Inflammatory macrophage treated with lipopolysaccharide for 1 hour (primary cell): ENCODE measurements at places on chromosomes 1 and 21.

DNA sequence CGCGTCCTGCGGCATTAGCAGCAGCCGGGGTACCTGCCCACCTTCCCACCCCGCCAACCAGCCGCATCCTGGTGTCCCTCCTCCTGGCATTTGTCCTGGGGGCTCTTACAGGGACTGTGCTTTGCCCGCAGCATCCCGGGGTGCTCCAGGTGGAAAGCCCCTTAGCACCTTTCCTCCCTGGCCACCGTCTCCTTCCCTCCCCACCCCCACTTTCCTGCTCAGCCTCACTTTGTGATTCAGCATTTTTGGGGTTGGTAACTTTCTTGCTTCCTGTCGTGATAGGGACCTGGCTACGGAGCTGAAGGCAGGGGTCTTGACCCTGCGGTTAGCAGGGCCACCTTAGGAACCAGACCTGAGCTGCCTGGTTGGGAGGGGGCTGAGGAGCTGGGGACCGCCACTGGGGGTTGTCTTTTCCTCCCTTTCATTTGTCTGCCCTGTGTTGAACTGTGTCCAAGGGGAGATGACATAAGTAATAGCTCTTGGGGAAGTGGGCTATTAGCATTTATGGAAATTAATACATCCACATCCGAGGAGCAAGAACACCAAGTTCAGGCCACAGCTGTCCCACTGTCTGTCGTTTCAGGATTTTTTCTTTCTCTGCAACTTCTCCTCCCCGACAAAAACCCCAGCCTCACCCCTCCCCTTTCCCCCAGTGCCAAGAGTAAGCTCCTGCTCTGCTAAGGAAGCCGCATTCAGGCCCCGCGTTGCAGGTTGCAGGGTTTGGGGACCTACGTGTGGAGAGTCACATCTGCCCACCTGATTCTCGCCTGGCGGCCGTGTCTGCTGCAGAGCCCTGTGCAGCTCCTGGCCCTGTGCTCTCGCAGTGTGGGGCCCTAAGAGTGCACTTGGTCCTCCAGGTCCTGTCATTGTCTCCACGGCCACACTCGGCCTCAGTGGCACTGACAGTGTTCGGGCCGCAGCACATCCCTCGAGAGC lies 1.6 kb upstream of the NPHP4 start:
- no peak for DNase-seq

DNA sequence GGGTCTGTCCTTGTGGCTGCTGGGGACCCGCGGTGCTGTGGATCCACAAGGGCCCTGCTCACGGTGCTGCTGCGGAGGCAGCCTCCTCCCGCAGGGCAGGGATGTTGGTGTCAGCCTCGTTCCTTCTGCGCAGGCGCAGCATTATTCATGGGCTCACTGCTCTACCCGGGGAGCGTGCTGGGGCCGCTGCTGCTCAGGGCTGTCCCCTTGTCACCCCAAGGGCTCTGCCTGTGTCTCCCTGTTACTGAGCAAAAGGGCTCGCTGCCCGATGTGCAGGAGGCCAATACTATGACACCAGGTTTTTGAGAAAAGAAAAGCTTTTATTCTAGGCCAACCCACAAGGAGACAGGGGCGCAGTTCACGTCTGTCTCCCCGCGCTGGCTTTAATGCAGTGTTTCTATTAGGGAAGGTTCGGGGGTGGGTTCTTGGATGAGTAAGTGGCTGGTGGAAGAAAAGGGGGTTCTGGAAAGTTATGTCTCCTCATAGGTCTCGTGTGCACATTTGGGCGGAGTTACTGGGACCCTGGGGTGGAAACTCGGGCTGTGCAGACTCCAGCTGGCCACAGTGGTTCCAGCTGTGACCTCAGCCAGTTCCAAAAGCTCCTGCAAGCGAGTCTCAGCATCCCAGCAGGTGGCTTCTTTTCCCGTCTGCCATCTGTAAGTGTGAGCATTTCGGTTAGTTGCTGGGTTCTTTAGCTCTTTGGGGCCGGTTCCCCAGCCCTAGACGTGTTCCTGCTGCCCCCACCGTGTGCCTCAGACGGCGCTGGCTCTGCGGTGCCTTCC lies 40.8 kb upstream of the LRRC3 start:
- DNase-seq = no peak

DNA sequence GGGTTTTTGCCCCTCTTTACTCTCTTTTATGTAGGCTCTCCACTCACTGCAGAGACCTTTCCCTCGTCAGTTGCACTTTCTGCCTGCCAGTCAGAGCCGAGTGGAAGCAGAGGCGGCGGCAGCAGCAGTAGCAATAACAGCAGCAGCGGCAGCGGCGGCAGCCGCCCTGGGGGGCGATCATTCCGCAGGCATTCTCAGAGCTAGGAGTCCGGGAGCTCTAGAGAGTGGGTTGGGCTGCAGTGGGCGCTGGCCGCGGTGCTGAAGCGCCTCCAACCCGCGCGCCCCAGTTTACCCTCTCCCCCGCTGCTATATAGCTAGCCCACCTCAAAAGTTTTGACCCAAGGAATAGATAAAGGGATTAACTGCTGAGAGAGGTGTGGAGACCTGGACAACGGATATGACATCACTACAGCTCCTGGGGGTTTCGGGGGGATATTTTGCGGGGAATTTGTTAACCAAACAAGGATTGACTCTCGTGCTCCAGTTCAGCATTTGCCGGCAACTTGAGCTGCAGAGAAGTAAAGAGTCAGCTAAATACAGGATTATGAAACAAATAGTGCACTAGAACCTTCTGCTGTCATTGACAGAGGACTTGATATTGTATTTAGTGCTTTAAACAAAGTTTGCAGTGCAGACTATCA lies at the start of gene OLFM3:
Gene OLFM3, minus strand, starts transcription at position 102 of the 641 bp plus-strand sequence.
- no peak for DNase-seq

DNA sequence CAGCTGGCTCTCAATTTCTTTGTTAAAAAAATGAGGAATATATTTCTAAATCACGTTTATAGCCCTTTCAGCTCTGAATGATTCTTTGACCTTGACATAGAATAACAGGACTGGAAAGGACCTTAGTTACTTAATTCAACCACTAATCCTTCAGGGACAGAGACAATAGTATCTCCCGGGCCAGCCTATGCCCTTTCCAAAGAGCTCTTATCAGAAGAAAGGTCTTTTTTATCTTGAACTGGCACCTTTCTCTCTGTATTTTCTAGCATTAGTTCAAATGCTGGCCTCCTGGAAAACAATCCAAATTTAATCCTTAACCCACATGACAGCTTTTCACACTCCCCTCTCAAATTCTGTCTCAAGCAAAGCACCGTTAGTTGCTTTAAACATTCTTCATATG lies 44.8 kb upstream of the FBXO28 start:
- DNase-seq = no peak

- DNase-seq = no peak
Measured at GRCh38 chr21:45374826-45375455, 30.0 kb upstream of the COL18A1 start.

DNA sequence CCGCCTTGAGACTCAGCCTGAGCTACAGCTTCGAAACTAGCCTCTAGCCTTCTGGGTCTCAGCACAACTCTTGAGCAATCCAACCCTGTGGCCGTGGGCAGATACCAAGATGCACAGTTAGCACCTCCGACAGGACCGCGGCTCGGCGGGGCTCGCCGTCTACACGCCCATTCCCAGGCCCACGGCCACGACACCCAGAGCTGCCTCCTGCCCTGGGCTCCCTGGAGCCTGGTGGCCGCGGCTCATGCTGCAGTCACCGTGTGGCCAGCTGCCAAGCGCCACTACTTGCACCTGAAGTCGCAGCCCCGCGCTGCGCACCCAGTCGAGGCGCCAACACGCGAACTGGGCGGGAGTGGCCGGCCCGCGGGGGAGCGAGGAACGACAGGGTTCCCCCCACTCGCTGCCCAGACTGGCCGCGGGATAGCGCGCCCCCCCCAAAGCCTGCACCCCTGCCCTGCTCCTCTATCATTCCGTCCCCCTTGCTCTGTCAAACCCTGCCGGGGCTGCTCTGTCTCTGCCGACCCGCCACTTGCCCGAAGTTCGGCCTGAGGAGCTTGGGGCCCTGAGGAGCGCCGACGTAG lies 729 bp upstream of the CDCA8 start:
- peak; percentile 18 for DNase-seq

GRCh38 chr1:58854576-58854975 lies 70.7 kb upstream of the JUN start:
- DNase-seq = peak; percentile 55

GRCh38 chr1:37995751-37996345 lies 6.0 kb upstream of the SF3A3 start:
- no peak for DNase-seq

- DNase-seq = no peak
Measured at GRCh38 chr1:22526098-22526497, 37.2 kb upstream of the EPHA8 start.

- DNase-seq = no peak
Measured at GRCh38 chr1:90936061-90936460, 85.8 kb downstream of the ZNF644 start.

GRCh38 chr1:54859700-54860391 lies 27.1 kb downstream of the DHCR24 start:
- no peak for DNase-seq

GRCh38 chr1:102531036-102531435 lies 534.3 kb upstream of the OLFM3 start:
- DNase-seq = no peak

DNA sequence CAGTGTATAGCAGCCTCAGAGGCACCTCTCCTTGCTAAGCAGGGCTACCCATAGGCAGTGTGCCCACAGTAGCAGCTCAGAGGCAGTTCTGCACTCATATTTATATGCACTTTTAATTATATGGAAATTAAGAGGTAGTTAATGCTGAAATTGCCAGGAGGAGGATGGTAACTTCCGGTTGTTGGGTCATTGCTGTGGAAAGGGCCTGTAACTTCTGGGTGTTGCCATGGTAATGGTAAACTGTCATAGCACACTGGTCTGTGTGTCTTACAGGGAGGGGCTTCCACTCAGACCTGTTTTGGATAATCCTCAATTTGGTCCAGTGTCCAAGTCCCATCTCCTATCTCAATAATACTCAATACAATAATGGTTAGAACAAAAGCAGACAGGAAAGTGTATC lies 7.6 kb downstream of the CFH start:
- DNase-seq = no peak

- DNase-seq = no peak
Measured at GRCh38 chr1:8458607-8459006, 140.7 kb downstream of the SLC45A1 start.

DNA sequence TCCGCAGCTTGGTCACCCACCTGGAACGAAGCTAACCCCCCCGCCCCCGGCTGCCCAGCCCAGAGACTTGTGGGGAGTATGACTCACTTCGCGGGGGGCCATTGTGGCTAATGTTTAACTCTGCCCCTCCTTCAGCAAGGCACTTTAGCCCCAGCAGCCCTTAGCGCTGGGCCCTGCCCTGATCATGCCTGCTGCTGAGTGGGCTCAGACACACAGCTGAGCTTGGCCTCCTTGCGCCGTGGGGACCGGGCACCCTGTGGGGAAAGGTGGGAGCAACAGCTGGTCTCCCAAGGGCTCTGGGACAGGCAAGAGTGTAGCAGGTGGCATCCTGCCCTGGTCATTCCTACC lies 6.3 kb upstream of the LAD1 start:
- no peak for DNase-seq

DNA sequence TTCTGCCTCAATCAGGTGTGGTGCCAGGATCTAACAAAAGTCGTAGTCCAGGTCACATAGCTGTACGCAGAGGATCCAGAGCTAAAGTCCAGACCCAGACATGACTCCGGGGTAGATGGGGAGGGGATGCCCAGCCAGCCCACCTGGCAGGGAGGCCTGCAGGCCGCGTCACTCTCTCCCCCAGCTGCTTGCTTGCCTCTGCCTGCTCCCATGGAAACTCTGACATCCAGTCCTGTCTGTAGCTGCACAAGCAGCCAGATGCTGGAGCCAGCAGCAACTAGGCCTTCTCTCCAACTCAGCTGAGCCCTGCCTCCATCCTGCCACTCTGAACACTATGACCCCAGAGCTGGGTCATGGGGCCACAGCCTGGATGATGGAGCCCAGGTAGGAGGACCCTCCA lies 8.1 kb downstream of the COL8A2 start:
- no peak for DNase-seq

DNA sequence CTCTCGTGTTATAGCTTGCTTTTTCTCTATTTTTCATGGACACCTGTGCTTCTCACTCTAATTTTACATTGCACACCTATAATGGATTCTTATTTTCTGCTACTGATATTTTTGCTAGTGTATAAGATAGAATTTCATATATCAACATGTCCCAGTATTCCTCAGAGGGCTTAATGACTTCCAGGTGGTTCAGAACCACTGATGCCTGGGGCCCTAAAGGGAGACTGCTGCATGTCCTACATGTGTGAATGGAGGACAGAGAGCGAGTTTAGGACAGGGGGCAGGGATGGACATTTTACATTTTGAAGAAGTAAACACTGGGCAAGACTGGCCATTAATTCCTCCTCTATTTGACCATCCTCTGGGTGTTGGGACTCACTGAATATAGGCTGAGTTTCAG lies 100.6 kb downstream of the DISC1 start:
- DNase-seq = no peak

DNA sequence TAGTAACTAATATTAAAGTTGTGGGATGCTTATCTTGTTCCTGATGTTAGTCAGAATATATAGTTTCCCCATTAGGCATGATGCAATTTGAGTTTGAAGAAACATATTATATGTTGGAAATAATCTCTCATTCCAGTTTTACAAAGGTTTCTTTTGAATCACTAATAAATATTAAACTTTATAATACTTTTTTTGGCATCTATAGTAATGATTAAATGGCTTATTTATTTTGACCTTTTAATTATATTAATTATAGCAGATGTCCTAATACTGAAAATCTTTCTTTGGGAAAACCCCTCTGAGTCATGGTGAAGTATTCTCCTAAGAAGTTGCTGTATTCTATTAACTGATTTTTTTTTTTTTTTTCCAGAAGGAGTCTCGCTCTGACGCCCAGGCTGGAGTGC lies 28.5 kb upstream of the PTGS2 start:
- peak; percentile 61 for DNase-seq

GRCh38 chr1:22127248-22127647 lies 15.6 kb downstream of the WNT4 start:
- no peak for DNase-seq

GRCh38 chr1:117001254-117001927 lies at the start of gene CD101:
Gene CD101 (plus strand): TSS chr1:117001760. CDS start chr1:117001818, 58 bp downstream.
- DNase-seq = peak; percentile 77

- no peak for DNase-seq
Measured at GRCh38 chr21:33618407-33618806, 23.1 kb downstream of the CRYZL1 start.

DNA sequence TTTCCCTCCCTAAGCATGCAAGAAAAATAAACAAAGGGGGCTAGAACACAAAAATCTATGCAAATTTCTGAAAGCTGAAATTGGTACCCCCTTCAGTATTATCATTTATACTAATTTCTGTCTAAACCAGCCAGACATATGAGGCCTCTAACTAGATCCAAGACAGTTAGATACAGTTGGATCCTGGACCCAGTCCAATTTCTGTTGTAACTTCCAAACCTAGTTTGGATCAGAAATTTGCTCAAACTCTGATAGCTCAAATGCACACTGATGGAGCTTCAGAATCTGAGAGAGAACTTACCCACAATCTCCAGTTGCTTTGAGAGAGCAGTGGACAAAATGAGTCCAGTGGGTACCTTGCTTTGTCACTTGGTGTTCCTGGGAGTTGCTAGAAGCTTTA lies 11.9 kb downstream of the CEP350 start:
- no peak for DNase-seq

DNA sequence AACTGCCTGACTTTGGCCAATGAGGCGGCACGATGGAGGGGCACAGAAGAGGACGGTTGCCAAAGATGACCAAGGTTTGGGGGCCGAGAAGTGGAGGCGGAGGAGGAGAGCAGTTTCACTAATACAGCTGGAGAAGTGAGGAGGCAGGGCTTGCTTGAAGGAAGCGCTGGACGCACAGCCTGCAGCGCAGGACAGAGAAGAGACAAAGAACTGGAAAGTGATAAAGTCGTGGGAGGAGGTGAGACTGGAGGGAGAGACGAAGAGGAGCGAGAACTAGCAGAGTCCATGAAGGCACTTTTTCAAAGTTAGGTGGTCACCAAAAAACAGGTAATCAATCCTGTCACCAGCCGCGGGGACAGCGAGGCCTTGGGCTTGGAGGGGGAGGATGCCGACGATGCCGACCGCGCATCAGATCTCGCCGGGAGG lies 771 bp downstream of the PACC1 start:
- peak; percentile 15 for DNase-seq
